AG04450 (cell line): ENCODE measurements at places on chromosomes 16 and 17. TPM values are rescaled to one million over a fixed set of nuclear protein-coding genes. Genes with fewer than 3 reads are reported as not detected.

Gene WDR45B
- polyA plus RNA-seq, result 105 and 108 TPM in 2 replicates

Gene C16orf96
- not detected in 2 replicates for polyA plus RNA-seq

Gene COPZ2
- polyA plus RNA-seq, result 107 and 122 TPM in 2 replicates

Gene DHRS7C
- not detected in 2 replicates for polyA plus RNA-seq

Gene TMEM256
- polyA plus RNA-seq, result 83.8 and 104 TPM in 2 replicates

Gene CX3CL1
- 0.48 TPM in 2 replicates for polyA plus RNA-seq

Gene GLIS2
- 2.2 and 2.9 TPM in 2 replicates for polyA plus RNA-seq

Gene RGS11
- polyA plus RNA-seq, result 0.30 and 0.33 TPM in 2 replicates
